ENCODE measurements at places on chromosomes 6 and 20. TPM values are rescaled to one million over a fixed set of nuclear protein-coding genes. Genes with fewer than 3 reads are reported as not detected.

Gene NNAT
- not detected for total RNA-seq

Gene DDX39B
- 518 TPM for total RNA-seq

Gene SIM1
- not detected for total RNA-seq

Gene PACSIN1
- 1.7 TPM for total RNA-seq

Gene VGLL2
- not detected for total RNA-seq

Gene RIPPLY2
- not detected for total RNA-seq

Gene DLK2
- 0.71 TPM for total RNA-seq

All from CD8-positive, alpha-beta T cell (primary cell).